ENCODE measurements at places on chromosomes 3 and 15. TPM values are rescaled to one million over a fixed set of nuclear protein-coding genes. Genes with fewer than 3 reads are reported as not detected.

- no peak overlapping the region for H3K27ac ChIP-seq
- peaks cover 35% of the 10 kb centered on the region for H3K27me3 ChIP-seq
- H3K4me3 ChIP-seq: no peak overlapping the region
- H3K4me1 ChIP-seq: no peaks in the 10 kb centered on the region
- peaks cover 3% of the 10 kb centered on the region for H3K36me3 ChIP-seq
Observed at GRCh38 chr3:172467170-172467824, 19.0 kb upstream of the GHSR start.

- H3K27ac ChIP-seq: no peak overlapping the region
- H3K4me1 ChIP-seq: no peaks in the 10 kb centered on the region
- H3K27me3 ChIP-seq: no peaks in the 10 kb centered on the region
Observed at GRCh38 chr15:67790610-67791319, 34.5 kb upstream of the SKOR1 start.

DNA sequence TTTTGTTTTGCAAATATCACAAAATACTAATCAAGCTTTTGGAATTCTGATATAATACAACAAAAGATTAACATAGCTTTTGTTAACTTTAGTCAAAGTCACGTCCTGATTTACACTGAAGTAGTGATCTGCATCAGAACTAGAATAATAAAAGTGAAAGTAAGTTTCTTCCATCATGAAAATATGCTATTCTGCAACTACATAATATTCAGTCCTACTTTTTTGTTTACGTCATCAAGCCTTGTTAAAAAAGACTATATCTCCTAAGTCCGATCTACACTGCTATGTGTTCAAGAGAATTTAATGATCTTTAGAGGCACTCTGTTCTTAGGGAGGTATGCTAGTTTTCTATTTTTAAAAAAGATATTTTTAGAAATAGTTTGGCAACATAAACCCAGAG is 330.1 kb downstream of the ARPP21 start:
- no peaks in the 10 kb centered on the region for H3K4me1 ChIP-seq
- H3K4me3 ChIP-seq: no peak overlapping the region
- no peaks in the 10 kb centered on the region for H3K27me3 ChIP-seq
- DNase-seq: no peak

DNA sequence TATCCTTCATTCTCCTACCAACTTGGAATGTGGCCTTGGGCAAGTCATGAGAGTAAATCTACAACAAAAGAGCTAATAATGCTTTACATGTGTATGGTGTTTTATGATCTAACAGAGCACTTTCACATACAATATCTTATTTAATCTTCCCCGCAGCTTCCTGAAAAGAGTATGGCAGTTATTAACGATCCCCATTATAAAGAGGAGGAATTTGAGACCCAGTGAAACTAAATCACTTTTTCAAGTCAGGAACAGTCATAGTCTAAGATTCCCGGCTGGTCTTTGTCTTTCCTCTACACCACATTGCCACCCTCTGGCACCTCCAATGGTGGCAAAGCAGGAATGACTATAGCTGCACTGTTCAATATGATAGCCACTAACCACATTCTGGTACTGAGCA is 69.7 kb upstream of the CMSS1 start:
- DNase-seq: no peak
- H3K4me3 ChIP-seq: no peak overlapping the region
- no peaks in the 10 kb centered on the region for H3K4me1 ChIP-seq

DNA sequence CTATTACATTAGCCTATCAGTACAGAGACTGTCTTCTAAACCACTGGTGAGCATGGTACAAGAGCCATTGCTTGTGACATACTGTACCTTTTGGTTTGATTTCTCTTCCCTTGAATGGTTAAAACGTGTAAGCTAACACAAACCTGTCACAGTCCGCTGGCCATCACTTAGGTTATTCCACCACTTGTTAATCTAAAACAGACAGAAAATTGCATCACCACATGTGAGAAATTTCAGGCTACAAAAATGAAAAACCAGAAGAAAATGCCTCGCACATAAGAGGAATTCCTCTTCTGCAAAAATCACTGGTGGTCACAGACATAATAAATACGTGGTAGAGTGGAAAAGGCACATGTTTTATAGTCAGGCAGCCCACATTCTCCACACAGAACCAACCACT is 22.1 kb downstream of the PARL start:
- H3K27ac ChIP-seq: no peak overlapping the region
- no peaks in the 10 kb centered on the region for H3K4me1 ChIP-seq
- peaks cover 17% of the 10 kb centered on the region for H3K36me3 ChIP-seq
- H3K4me3 ChIP-seq: no peak overlapping the region
- no peaks in the 10 kb centered on the region for H3K27me3 ChIP-seq
- DNase-seq: no peak

DNA sequence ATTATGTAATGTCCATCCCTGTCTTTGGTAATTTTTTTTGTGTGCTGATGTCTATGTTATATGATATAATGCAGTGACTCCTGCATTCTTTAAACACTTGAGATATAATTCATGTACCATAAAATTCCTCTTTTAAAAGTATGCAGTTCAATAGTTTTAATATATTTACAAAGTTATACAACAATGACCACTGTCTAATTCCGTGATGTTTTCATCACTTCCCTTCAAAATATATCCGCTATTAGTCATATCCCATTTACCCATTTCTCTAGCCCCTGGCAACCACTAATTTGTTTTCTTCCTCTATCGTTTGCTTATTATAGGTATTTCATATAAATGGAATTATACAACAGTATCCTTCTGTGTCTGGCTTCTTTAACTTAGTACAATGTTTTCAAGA is 64.9 kb upstream of the SUCLG2 start:
- H3K36me3 ChIP-seq: peaks cover 9% of the 10 kb centered on the region
- H3K4me1 ChIP-seq: peaks cover 1% of the 10 kb centered on the region
- H3K27ac ChIP-seq: no peak overlapping the region
- no peaks in the 10 kb centered on the region for H3K27me3 ChIP-seq
- H3K4me3 ChIP-seq: no peak overlapping the region

- DNase-seq: no peak
- no peaks in the 10 kb centered on the region for H3K27me3 ChIP-seq
- no peak overlapping the region for H3K4me3 ChIP-seq
- H3K4me1 ChIP-seq: peaks cover 4% of the 10 kb centered on the region
Observed at GRCh38 chr3:14206548-14207177, 28.0 kb downstream of the LSM3 start.

DNA sequence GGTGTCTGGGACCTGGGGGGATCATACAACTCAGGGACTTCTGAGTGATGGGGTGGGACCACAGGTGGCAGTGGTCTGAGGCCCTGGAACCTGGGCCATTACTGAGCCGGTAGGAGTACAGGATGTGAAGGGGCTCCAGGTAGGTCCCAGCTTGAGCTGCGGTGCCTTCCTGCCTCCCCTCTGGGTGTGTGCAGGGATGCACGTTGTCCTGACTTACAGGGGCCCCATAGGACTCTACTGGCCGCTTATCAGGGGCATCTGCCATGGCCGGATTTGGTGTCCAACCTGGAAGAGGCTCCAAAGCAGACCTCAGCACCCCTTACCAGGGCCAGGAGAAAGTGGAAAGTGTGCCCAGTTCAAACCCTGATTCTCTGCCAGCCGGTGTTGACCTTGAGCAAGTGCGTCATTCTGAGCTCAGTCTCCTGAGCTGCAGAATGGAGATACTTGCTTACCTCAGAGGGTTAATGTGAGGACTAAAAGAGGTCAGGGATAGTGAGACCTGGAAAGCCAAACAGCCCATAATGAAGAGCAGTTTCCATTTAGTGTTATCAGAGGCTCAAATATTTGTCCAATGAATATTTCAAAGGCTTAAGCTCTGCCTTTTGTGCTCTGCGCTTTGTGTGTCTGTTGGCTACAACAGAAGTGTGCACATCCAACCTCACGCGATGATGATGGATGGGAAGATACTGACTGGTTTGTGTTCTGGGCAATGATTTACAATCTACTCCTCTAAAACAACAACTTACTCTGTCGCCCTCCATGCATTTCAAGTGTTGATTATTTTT is 35.4 kb upstream of the ESYT3 start:
- H3K27me3 ChIP-seq: peaks cover 2% of the 10 kb centered on the region
- H3K4me3 ChIP-seq: no peak overlapping the region
- no peaks in the 10 kb centered on the region for H3K36me3 ChIP-seq
- no peak overlapping the region for H3K27ac ChIP-seq
- H3K4me1 ChIP-seq: no peaks in the 10 kb centered on the region
- no peak for DNase-seq

Gene DNAH12
- total RNA-seq: 0.20 TPM

GRCh38 chr3:185979721-185980121 is 41.9 kb upstream of the TRA2B start:
- H3K27me3 ChIP-seq: peaks cover 26% of the 10 kb centered on the region
- H3K4me1 ChIP-seq: peaks cover 9% of the 10 kb centered on the region
- H3K4me3 ChIP-seq: no peak overlapping the region
- no peaks in the 10 kb centered on the region for H3K36me3 ChIP-seq

- H3K36me3 ChIP-seq: peaks cover 2% of the 10 kb centered on the region
- no peak overlapping the region for H3K27ac ChIP-seq
- DNase-seq: no peak
- H3K4me1 ChIP-seq: peaks cover 3% of the 10 kb centered on the region
- peaks cover 1% of the 10 kb centered on the region for H3K27me3 ChIP-seq
Observed at GRCh38 chr3:72032441-72033135, 247.6 kb upstream of the PROK2 start.

- H3K36me3 ChIP-seq: no peaks in the 10 kb centered on the region
- H3K27ac ChIP-seq: no peak overlapping the region
- peaks cover 11% of the 10 kb centered on the region for H3K4me1 ChIP-seq
Observed at GRCh38 chr15:70579766-70580165, 183.6 kb downstream of the UACA start.

Gene ATG3
- total RNA-seq: 65.7 TPM

DNA sequence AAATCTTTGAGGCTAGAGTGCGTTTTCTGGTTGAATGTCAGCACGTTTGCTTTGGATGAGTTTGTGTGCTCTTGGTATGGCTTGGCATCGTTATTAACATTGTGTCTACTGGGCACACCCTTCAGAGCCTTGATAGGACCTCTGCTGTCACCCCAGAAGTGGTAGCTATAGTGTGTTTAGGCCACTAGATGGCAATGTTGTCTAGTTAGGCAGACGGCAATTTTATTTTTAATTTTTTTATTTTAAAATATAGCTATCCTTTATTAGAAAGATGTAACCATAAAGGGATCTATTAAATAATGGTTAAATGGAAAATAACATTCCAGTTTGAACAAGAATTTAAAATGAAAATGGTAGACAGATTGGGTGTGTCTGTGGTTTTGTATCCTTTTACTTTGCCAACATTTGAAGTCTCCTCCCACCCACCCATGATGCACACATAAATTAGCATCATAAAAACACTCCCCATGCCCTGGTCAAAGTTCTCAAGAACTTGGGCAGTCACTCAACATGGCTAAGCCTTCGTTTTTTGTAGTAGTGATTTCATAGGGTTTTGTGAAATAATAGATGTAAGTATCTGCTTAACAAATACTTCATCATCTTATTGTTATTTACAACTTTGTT is 200.7 kb downstream of the KCNH8 start:
- H3K4me1 ChIP-seq: peaks cover 3% of the 10 kb centered on the region
- H3K27me3 ChIP-seq: peaks cover 3% of the 10 kb centered on the region
- no peak overlapping the region for H3K4me3 ChIP-seq
- no peak for DNase-seq
- no peaks in the 10 kb centered on the region for H3K36me3 ChIP-seq

- no peak for DNase-seq
- H3K27me3 ChIP-seq: no peaks in the 10 kb centered on the region
- peaks cover 31% of the 10 kb centered on the region for H3K4me1 ChIP-seq
Observed at GRCh38 chr15:98668566-98669308, 20.4 kb downstream of the IGF1R start.

Gene PLCL2
- 53.2 TPM for total RNA-seq

DNA sequence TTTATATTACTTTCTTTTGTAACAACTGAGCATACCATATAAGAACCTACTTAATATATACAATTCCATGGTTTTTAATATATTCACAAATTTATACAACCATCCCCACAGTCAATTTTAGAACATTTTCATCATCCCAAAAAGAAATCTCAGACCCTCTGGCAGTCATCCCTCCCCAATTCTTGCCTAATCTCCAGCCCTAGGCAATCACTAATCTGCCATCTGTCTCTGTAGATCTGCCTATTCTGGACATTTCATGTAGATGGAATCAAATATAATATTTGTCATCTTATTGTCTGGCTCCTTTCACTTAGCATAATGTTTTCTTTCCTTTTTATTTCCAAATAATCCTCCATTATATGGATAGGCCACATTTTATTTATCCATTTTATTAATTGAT is 92.5 kb downstream of the LARS2 start:
- H3K27ac ChIP-seq: no peak overlapping the region
- H3K4me3 ChIP-seq: no peak overlapping the region
- H3K4me1 ChIP-seq: no peaks in the 10 kb centered on the region
- DNase-seq: no peak

Gene CPNE9
- total RNA-seq: 1.1 TPM

- H3K36me3 ChIP-seq: no peaks in the 10 kb centered on the region
- peaks cover 3% of the 10 kb centered on the region for H3K27me3 ChIP-seq
- DNase-seq: no peak
- H3K4me1 ChIP-seq: no peaks in the 10 kb centered on the region
Observed at GRCh38 chr3:8578282-8578681, 66.3 kb downstream of the SSUH2 start.

Gene SENP2
- 31.4 TPM for total RNA-seq

DNA sequence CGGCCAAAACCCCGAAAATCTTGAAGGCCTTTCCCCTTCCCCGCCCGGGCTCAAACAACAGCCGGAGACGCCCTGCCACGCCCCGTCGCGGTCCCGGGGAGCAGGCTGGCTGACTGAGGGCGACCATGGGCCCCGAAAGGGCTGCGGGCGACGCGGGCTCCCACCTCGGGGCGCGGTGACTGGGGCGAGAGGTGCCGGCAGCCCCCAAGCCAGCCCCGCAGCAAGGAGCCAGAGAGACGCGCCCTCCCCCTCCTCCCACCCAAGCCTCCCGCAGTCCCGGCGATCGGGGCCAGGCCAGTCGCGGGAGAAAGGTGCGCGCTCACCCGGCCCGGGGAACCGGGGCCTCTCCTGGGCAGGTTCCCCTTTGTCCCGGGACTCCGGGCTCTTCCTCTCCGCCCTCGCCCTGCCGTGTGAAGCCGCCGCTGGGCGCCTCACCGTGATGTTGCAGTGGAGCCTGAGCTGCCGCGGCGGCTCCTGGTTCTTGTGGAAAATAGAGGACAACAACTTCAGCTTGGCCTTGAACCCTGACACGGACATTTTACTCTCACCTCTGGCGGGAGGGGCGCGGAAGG is 30.6 kb upstream of the ZSCAN2 start:
- peak; percentile 77 for DNase-seq
- peak overlapping the region; percentile 90 for H3K4me3 ChIP-seq
- peak overlapping the region; percentile 87 for H3K27ac ChIP-seq
- peaks cover 5% of the 10 kb centered on the region for H3K27me3 ChIP-seq
- peaks cover 9% of the 10 kb centered on the region for H3K4me1 ChIP-seq

Data from activated naive CD8-positive, alpha-beta T cell treated with anti-CD3 and anti-CD28 coated beads, Interleukin-2, amount 10 ng/mL, durations not matched to agents 7 days and 5 days (primary cell).